ENCODE measurements at places on chromosomes 3 and 15.

- no peak for DNase-seq
Measured at GRCh38 chr3:58679974-58680666, 13.5 kb upstream of the FAM3D start.

GRCh38 chr3:56812754-56813652, 11.3 kb upstream of the ARHGEF3 start:
- DNase-seq: no peak

GRCh38 chr3:34001990-34002389, 203.6 kb downstream of the PDCD6IP start:
- DNase-seq: no peak

- DNase-seq: no peak
Measured at GRCh38 chr3:25457671-25458419, 29.8 kb downstream of the RARB start.

- DNase-seq: no peak
Measured at GRCh38 chr3:190307164-190307545, 15.1 kb downstream of the CLDN1 start.

- no peak for DNase-seq
Measured at GRCh38 chr3:47035645-47036044, 56.2 kb downstream of the NBEAL2 start.

- no peak for DNase-seq
Measured at GRCh38 chr3:61134532-61134931, 116.7 kb downstream of the FHIT start.

DNA sequence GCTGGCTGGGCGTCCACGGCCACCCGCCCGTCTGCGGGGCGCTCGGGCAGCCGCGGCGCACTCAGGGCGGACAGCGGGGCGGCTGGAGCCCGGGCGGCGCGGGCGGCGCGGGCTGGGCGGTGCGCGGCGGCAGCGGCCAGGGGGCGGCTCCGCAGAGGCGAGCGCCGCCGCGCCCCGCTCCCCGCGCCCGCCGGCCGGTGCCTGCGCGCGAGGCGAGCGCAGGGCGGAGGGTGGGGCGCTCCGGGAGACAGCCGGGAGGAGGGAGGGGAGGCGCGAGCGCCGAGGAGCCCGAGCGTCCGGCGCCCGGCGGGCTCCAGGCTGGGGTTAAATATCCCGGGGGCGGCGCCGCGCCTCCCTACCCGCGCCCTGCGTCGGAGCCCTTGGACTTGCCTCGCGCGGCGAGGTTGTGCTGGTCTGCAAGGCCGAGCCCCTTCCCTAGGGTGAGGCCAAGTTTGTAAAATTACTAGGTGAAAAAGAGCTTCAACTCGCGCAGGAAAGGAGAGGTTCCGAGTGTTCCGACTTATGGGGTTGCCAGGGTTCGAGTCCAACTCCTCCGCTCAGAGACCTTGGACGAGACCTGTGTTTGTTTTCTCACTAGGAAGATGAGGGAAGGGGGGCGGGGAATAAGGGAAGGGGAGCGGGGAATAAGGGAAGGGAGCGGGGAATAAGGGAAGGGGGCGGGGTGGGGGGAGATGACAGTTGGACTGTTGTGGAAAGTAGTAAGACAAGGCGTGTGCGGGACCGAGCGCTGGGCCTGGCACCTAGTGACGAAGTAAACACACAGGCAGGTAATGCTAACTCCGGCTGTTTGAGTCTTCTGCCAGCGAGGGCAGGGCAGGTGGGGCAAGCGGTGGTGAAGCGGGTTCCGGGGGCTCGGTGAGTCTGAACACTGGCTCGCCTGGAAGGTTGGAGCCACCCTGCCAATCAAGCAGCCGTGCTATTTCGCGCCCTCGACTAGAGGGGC, at the start of gene TNFAIP8L3:
TNFAIP8L3 (minus strand) TSS at position 301 of the 964 bp plus-strand sequence. CDS start 311 bp downstream, outside the sequence.
- DNase-seq: no peak

- no peak for DNase-seq
Measured at GRCh38 chr3:38031022-38031994, 1.9 kb upstream of the PLCD1 start.

DNA sequence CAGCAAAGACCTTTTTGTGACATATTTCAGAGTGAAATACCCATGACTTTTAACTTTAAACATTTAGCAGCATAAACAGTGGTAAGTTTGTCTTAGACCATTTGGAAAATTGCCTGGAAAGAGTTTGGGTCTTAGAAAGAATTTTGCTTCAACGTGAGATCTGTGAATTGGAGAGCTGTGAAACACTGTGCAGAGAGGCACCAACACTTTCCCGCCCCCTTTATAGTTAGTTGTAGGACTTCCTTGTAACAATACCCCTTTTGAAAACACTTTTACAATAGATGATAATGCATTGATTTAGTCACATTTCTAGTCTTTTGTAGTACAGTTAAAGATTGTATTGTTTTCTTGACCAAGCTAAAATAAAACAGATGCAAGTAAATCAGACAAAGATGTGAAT, 43.5 kb upstream of the MBNL1 start:
- DNase-seq: no peak

GRCh38 chr3:188686324-188686723, 485.4 kb upstream of the TPRG1 start:
- DNase-seq: no peak

GRCh38 chr3:123491966-123492587, 43.2 kb upstream of the ADCY5 start:
- DNase-seq: no peak

GRCh38 chr15:74780523-74781430, 1.1 kb upstream of the CSK start:
- DNase-seq: no peak

GRCh38 chr3:535566-536416, 339.2 kb downstream of the CHL1 start:
- DNase-seq: no peak

- no peak for DNase-seq
Measured at GRCh38 chr3:160580938-160581337, 15.6 kb upstream of the KPNA4 start.

DNA sequence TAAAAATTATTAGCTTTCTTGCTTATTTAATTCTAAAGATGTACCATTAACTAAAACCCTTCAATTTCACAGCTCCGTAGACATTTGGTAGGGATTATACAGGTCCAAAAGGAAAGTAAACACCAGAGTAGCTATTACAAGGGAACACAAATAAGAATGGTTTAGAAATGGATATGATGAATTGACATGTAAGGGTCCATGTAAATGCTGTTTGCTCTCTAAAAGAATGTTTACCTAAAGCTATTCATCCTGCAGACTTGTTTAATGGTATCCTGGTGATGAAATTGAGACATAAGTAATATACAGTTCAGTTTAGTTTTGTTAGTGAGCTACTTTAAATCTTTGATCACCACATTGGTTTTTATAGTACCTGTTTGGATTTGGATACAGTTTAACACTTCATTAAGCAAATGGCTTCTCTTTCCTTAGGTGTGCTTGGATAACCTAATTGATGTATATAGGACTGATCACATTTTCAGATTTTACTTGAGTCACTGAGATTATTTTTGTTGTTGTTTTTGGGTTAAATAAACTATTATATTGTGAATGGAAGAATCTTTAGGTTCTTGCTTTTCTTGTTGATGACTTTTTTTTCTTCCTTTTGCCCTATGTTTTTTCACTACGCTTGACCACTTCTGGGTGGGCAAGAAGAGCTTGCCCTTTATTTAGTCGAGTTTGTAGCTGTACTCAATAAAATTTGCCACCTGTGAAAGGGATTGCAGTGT, 115.4 kb downstream of the TCF12 start:
- DNase-seq: no peak

DNA sequence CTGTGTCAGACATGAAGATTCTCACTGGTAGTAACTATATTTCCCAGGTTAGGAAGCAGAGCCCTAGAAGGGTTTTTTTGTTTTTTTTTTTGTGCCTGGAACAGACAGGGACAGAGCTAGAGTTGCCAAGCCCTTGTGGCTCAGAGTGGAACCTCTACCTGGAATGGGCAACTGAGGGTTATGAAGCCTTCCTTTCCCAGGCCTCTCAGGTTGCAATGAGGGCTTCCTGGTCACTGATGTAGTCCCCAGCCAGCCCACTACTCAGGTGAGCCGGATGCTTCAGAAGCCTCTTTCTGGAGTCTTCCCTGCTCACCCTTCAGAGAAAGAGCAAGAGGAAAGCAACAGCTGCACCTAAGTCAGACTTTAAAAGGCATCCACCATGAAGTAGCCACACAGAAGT, 48.8 kb upstream of the MANF start:
- no peak for DNase-seq

DNA sequence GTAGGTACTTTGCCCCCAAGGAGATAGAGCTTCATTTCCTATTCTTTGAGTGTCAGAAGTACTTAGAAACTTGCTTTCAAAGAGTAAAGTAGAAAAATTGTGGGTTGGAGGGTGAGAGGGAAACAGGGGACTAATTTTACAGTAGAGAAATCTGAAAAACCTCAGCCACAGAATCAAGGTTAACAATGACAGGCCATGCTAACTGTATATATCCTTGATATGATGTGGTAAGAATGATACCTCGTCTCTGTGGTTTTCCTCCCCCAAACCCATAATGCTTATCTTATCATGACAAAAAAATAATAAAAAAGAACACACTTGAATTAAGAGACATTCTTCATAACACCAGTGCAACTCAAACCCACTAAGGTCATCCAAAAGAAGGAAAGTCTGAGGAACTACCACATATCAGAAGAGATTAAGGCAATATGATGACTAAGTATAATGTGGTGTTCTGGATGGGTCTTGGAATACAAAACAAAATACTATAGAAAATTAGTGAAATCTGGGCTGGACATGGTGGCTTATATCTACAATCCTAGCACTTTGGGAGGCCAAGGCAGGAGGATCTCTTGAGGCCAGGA, 360.4 kb downstream of the ULK4 start:
- no peak for DNase-seq

- no peak for DNase-seq
Measured at GRCh38 chr3:68771681-68772080, 160.7 kb downstream of the TAFA4 start.

- no peak for DNase-seq
Measured at GRCh38 chr3:17724948-17725347, 17.5 kb downstream of the TBC1D5 start.

DNA sequence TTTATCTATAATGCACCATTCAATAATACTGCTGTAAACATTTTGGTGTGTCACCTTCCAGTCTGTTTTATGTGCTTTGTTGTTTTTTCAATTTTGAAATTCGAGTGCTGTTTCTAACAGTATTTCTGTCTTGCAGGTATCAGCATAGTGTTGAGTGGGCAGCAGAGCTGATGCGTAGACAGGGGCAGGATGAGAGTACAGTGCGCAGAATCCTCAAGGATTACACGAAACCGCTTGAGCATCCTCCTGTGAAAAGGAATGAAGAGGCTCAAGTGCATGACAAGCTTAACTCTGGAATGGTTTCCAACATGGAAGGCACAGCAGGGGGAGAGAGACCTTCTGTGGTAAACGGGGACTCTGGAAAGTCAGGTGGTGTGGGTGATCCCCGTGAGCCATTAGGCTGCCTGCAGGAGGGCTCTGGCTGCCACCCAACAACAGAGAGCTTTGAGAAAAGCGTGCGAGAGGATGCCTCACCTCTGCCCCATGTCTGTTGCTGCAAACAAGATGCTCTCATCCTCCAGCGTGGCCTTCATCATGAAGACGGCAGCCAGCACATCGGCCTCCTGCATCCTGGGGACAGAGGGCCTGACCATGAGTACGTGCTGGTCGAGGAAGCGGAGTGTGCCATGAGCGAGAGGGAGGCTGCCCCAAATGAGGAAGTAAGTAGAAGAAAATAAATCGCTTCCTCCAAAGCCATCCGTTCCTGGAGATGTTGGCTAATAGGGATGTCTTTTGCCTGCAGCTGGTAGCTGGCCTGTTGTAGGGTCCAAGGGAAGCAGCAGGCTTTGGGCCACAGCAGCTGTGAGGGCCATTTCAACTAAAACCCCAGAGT, 19.1 kb downstream of the TSEN2 start:
- no peak for DNase-seq

DNA sequence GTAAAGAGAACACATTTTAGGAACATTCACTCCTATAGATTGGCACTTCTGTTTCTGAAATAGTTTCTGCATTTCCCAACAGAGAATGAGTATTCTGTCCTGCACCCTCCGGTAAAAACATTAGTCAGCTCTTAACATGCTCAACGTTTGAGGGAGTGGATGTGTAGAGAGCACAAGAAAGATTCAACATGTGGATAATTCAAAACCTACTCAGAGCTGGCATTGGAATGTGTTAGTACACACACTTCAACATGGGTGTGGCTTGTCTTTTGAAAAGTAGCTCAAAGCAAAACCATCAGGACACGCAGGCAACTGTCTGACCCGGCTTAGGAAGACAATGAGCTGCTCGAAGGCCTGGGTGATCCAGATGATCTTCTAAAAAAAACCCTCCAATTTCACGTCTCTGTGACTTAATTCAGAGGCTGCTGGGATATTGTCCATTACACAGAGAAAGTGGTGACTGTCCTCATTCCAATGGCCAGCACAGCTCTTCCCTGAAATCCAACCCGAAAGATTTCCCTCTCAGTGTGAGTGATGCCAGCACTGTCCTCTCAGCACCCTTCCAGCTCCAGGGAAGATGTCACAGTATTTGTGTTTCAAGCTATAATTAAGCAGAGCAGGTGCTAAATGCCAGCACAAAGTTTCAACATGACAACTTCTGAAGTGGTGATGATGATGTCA, 18.1 kb downstream of the FBN1 start:
- peak; percentile 58 for DNase-seq

DNA sequence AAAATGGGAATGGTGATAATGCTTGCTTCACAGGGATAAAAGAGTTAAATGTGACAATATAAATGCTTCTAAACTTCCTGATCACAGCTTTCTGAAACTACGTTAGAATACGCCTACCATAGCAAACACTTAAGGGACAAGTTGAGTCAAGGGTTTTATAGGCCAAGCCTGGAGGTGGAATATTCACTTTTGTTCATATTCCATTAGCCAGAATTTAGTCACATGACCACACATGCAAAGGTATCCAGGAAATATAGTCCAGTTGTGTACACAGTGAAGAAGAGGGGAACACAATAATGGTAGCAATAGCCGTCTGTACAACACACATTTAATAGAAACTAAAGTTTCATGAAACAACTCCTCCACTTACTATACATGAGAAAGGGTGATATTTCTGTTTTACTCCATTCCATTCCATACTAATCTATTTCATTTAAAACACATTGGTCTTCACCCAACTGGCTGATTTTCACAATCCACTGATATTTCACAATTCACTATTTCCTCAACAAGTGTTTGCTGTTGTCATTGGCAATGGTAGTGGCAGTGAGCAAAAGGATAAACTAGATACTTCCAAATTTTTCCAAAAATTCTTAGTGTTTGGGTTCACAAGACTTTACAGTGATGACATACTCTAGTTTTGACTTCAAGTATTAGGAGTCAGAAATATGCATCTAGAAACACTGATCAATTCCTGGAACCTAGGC, 270.9 kb downstream of the ERC2 start:
- no peak for DNase-seq

DNA sequence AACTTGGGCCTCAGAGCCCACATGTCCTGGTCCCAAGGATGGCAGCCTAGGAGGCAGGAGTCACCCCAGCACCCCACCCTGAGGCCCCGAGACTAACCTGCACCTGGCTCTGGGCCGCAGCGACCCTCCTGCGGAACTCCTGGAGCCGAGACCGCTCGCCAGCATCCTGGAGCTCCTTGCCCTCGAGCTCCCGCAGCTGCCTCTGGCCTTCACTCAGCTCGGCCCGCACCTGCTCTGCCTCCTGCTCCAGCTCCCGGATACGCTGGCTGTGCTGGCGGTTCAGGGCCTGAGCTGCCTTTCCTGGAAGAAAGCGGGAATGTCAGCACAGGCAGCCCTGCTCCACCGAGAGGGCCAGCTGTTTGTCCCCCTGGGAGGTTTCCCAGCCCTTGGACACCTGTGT, 13.2 kb downstream of the KIF7 start:
- no peak for DNase-seq

All from BJ (cell line).